ENCODE measurements at places on chromosomes 11 and 22.

- DNase-seq = no peak
Observed at GRCh38 chr11:134478176-134478575, 66.1 kb upstream of the B3GAT1 start.

DNA sequence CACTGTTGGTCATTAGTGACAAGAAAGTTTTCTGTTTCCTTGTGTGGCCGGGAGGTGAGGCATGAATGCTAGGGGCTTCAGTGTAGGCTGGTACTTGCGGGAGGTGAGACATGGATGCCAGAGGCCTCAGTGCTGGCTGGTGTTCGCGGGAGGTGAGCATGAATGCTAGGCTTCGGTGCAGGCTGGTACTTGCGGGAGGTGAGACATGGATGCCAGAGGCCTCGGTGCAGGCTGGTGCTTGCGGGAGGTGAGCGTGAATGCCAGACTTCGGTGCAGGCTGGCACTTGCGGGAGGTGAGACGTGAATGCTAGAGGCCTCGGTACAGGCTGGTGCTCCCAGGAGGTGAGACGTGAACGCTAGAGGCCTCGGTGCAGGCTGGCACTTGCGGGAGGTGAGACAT is 48.4 kb downstream of the ANO1 start:
- no peak for DNase-seq

GRCh38 chr22:45456811-45457210 is 43.3 kb downstream of the RIBC2 start:
- DNase-seq = no peak

- no peak for DNase-seq
Observed at GRCh38 chr11:65776710-65777141, 4.0 kb downstream of the AP5B1 start.

GRCh38 chr11:36817336-36817965 is 219.4 kb upstream of the RAG2 start:
- DNase-seq = no peak

GRCh38 chr22:22397292-22397870 is 111.2 kb downstream of the ZNF280B start:
- DNase-seq = no peak

DNA sequence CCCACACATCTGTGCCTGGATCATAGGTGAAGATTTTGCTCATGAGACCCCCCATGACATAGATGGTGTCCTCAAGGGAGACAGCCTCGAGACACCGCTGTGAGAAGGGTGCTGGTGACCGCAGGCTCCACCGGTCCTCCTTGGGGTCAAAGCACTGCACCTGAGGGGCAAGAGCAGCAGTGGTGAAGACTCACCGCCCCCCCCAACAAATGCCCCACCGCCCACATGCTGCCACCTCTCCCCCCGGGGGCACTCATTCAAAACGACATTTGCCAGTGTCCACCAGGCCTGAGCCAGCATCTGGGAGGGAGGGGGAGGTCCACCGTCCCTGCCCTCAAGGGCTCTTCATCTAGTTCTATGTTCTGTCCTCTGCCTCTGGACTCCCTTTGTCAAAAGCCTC is 9.3 kb downstream of the KLHL35 start:
- no peak for DNase-seq

GRCh38 chr11:76030286-76030685 is 176.0 kb downstream of the WNT11 start:
- DNase-seq = no peak

DNA sequence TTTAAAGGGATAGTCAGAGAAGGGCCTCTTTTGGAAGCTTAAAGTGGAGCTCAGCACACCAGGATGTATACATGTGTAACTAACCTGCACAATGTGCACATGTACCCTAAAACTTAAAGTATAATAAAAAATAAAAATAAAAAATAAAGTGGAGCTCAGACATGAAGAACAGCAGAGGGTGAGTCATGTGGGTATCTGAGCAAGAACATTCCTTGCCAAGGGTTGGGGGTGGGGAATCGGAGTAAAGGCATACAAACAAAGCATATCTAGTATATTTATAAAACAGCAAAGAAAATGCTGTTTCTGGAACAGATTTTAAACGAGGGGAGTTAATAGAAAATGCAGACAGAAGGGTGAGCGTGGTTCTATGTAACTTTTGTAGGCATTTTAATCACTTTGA is 562.6 kb upstream of the ANO3 start:
- DNase-seq = no peak

Measured in activated CD4-positive, alpha-beta T cell treated with anti-CD3 and anti-CD28 coated beads, Interleukin-2, amount 10 ng/mL, durations not matched to agents 24 days and 14 days (primary cell).